ENCODE measurements at places on chromosomes 5 and 9. TPM values are rescaled to one million over a fixed set of nuclear protein-coding genes. Genes with fewer than 3 reads are reported as not detected.

- no peak for DNase-seq
Observed at GRCh38 chr5:180435594-180435993, 58.6 kb upstream of the CNOT6 start.

GRCh38 chr9:68505681-68506409, 34.8 kb downstream of the TMEM252 start:
- DNase-seq: no peak

- no peak for DNase-seq
Observed at GRCh38 chr5:177552839-177553455, 1.4 kb downstream of the FAM193B start.

The PCDHGA12 gene
- total RNA-seq: 2.1 TPM

The ASPN gene
- not detected for total RNA-seq

- DNase-seq: peak; percentile 44
Observed at GRCh38 chr5:165029099-165029870, 1523.9 kb downstream of the MAT2B start.

- DNase-seq: no peak
Observed at GRCh38 chr9:71897577-71897976, 13.4 kb downstream of the ABHD17B start.

The QRFP gene
- not detected for total RNA-seq
